ENCODE measurements at places on chromosomes 2 and 18.

DNA sequence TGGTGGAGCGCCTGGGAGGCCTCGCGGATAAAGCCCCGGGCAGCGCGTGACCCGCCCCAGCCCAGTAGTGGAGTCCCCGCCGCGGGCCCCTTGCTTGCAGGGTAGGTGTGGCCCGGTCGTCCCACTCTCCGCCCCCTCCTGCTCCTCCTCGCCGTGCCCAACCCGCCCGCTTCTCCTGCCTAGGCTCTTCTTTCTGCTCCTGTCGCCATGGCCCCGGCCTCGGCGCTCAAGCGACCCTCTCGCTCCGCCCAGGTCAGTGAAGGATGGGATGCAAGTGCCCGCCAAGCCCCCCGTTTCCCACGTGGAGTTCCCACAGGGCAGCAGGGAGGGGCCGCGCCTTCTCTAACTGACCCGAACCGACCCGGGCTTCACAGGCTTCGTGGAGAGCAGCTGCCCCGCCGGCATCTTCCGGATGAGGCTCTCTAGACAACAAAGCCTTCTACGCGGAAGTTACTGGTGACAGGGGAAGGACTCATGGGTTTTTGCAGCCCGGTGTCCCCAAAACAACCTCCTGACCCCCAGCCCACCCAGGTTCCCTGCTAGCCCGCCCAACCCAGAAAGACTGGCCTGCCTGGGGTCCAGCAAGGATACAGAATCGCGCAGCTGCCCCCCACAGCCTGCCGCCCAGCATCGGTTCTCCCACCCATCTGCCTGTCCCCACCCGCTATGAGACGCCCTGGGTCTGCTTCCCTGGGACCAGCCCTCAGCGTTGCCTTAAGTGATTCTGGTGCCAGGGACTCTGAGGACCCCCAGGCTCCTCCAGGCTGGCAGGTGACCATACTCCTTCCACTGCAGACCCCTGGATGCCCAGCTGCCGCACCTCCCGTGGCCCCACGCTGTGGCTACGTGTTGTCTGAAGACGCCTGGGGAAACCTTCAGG lies 32.8 kb downstream of the TTC32 start:
- peak; percentile 44 for DNase-seq

- DNase-seq: no peak
Observed at GRCh38 chr18:70332694-70333093, 43.8 kb downstream of the SOCS6 start.

GRCh38 chr2:120331903-120332302 lies 14.0 kb upstream of the INHBB start:
- no peak for DNase-seq

- no peak for DNase-seq
Observed at GRCh38 chr2:128365217-128365905, 46.7 kb upstream of the HS6ST1 start.

GRCh38 chr2:146634230-146635097 lies 1210.4 kb upstream of the ACVR2A start:
- no peak for DNase-seq

DNA sequence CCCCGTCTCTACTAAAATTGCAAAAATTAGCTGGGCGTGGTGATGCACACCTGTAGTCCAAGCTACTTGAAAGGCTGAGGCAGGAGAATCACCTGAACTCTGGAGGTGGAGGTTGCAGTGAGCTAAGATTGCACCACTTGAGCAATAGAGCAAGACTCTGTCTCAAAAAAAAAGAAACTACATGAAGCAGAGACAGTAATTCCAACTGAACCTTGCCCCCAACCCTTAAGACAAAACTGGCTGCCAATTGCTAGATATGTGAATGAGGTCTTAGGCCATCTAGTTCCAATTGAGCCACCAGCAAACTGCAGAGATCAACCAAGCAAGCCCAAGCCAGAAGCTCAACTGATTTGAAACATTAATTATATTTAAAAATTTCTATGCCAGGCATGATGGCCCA lies 25.9 kb downstream of the HAUS1 start:
- DNase-seq: no peak

DNA sequence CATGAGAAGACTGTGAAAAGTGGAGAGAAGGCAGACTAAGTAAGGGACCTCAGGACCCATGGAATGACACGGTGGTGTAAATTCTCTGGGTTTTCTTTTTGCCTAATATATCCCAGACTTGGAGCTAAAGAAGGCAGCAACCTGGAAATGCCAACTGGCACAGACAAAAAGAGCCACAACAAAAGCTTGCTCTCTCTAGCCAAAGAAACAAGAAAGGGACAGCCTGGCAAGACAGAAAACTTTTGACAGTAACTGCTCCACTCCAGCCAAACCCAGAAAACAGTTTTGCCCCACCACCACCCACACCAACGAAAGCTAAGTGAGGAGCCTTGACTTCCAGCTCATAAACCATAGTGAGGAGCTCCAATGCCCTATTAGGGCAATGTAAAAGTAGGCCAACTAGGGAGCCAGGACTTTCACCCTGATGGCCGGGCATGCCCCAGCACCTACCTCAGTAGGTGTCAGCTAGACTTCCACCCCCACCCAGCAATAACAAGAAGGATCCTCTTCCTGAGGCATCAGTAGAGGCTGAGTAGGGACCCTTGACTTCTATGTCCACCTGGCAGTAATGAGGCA lies 35.5 kb downstream of the PELI1 start:
- DNase-seq: no peak

- no peak for DNase-seq
Observed at GRCh38 chr2:49210191-49210590, 55.9 kb upstream of the FSHR start.

DNA sequence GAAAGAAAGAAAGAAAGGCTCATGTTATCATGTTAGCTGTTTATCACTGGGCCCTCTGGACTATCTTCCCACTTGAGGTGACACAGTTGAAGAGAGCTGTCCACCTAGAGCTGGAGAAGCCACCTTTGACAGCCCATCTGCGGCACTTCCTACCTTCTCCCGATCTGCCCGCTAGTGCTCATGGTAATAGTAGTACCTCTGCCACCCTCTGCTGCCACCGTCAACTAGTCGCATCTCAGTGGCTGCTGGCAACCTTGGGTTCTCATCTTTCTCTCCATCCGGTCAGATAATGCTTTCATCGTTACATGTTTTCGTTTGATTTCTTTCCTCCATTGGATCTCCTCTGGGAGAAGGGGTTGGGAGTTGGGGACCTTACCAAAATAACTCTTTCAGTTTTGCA lies 63.2 kb upstream of the COPS8 start:
- DNase-seq: no peak

DNA sequence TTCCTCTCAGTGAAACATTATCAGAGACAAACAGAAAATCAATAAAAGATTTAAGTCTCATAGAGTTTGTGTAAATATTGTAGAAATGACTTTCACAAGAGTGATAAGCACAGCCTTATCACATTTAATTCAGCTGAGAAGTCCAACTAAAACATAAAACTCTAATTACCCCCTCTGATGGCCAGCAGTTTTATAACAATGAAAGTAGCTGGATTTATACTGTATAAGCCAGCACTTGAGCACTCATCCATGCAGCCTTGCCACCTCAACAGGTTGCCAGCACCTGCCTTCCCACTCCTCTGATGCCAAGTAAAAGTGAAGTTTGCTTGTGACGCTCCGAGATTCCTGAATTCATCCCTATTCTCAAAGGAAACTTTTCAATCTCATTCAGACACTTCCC lies 103.0 kb upstream of the STK39 start:
- DNase-seq: no peak

DNA sequence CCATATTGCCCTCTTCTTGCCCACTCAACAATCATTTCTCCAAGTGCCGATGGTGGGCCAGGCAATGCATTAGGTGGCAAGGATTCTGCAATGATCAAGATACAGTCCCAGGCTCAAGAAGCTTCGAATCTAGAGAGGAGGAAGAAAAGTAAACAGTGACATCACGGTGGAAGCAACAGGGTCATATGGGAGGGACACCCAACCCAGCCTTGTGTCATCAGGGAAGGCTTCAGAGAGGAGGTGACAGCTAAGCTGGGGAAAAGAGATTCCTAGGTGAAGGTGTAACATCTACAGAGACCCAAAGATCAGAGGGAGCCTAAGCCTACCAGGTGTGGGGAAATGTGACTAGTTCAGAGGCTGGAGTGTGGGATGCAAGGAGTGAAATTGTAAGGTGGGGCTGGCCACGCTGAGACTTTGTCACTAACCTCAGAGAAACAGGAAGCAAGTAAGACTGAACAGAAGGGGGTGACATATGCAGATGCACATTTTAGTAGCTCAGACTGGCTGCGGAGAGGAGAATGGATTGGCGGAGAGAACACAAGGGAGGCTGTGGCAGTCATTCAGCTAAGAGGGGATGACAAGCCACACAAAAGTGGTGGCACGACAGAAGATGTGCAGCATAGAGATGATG lies 104.9 kb downstream of the ANKRD44 start:
- peak; percentile 33 for DNase-seq

GRCh38 chr18:21141668-21142422 lies 30.2 kb upstream of the ROCK1 start:
- DNase-seq: no peak

- no peak for DNase-seq
Observed at GRCh38 chr2:226797289-226797988, 2.2 kb downstream of the IRS1 start.

GRCh38 chr2:102599486-102599885 lies 19.9 kb upstream of the SLC9A2 start:
- no peak for DNase-seq

- DNase-seq: no peak
Observed at GRCh38 chr2:73594251-73594650, 48.0 kb downstream of the NAT8 start.

DNA sequence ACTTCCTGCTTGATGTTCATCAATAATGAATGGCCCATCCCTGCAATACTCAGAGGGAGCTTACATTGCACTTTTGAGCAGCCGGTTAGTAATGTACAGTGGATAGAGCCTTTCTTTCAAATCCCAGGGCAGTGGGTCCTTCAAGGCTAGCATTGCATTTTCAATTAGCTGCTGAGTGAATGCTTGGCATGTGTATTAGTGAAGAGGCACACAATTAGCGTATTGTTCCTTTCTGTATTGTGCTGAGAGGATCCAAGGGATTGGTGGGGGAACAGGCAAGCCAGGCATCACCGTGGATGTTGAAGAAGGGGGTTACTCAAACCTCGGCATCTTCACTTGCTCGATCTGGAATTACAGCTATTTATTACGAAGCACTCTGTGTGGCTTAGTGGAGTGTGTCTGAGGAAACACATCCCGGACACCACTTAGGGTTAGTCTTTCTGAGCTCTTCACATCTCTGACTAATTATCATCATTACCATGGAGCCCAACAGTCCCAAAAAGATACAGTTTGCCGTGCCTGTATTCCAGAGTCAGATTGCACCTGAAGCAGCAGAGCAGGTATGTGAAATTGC lies at the start of gene PPP1R1C:
PPP1R1C (plus strand) TSS at position 222 of the 574 bp plus-strand sequence; CDS start at position 480, 258 bp downstream.
- DNase-seq: no peak

DNA sequence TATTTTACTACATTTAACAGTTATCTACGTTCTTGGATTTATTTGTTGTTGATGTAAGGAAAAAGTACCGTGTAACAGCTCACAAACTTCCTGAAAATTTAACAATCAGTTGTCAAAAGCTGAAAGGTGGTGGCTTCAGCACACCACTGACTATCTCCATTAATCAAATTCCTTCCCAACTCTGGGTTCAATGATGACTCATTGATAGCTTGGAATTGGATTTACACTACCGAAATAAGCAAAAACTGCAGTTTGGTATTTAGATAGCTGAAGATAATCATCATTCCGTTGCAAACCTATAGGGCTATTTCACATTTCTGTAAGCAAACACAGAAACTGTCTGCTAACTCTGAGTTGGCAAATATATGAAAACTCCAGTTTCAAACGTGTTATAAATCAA lies 322.3 kb upstream of the TFPI start:
- no peak for DNase-seq

GRCh38 chr2:173010233-173010632 lies 65.4 kb upstream of the MAP3K20 start:
- DNase-seq: no peak

- DNase-seq: no peak
Observed at GRCh38 chr2:203988500-203989260, 52.1 kb downstream of the ICOS start.

DNA sequence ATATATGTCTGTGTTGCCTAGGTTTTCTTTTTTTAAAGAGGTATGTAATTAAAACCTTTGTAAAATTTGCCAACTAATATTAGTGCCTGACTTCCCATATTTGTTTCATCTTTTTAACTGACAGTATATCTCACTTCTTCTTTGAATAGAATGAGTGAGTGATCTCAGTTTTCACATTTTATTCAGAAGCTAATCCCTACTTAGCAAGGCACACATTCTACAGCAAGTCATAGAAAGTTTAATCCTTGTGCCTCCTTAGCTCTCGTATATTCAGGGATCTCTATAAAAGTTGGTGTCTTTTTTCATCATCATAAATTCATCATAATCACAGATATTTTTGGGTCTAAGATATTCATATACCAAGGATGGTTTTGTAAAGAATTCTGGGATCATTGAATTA lies 66.6 kb downstream of the RIF1 start:
- no peak for DNase-seq

- no peak for DNase-seq
Observed at GRCh38 chr18:407626-408224, 92.8 kb downstream of the COLEC12 start.

DNA sequence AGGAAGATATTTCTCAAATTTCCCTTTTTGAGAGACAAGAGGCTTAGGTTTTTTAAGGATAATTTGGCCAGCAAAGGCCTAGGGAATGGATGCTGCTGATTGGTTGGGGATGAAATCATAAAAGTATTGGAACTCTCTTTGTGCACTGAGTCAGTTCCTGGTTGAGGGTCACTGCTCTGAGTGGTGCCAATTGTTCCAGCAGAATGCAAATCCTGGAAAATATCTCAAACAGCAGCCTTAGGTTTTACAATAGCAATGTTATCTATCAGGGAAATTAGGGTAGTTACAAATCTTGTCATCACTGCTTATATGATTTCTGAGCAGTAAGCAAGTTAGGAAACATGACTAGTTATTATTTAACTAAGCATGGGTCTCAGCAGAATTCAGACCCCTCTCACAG lies 96.2 kb downstream of the RAD51AP2 start:
- no peak for DNase-seq

DNA sequence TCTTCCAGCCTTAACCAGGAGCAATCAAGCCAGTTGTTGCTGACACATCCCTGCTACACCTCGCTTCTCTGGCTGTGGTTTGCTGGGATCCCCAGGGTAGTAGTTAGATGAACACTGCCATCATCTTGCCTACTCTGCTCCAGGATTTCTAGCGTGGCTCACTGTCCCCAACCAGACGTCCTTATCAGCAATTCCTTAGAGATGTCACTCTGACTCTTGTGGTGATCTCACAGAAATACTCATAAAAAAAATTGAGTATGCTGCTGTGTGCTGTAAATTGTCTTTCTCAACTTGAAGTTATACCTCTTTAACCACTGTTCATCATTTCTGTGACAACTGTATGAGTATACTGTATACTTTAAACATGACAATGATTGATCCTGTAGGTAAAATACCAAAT lies 63.2 kb downstream of the PLCL1 start:
- no peak for DNase-seq

DNA sequence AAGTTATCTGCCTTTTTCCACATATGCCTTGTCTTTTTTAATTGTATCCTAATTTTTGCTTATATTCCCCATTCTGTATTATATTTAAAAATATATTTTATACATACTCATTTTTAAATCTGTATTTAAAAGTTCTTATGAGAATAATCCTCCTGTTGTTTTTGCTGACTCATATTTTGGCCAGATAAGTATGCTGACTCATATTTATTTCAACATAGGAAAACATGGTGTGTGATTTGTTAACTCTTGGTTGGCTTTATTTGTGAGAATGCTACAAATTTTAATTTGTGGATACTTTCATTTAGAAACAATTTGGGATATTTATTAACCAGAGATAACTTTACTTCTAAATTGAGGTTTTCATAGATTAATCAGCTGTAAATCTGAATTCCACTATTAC lies 587.7 kb downstream of the CPS1 start:
- DNase-seq: no peak

- DNase-seq: no peak
Observed at GRCh38 chr2:111157798-111158197, 37.1 kb downstream of the BCL2L11 start.

Measured in stimulated activated CD8-positive, alpha-beta memory T cell treated with anti-CD3 and anti-CD28 coated beads, Interleukin-12 subunit alpha, Interleukin-12 subunit beta, amount 100 ng/mL, for 1 hour (primary cell).